ENCODE measurements at places on chromosomes 12 and 14.
A peak's percentile ranks its signal among the peaks of the same experiment; 100 is the strongest.

GRCh38 chr12:6923851-6924250, 3.9 kb upstream of the ATN1 start:
- no peak for DNase-seq

DNA sequence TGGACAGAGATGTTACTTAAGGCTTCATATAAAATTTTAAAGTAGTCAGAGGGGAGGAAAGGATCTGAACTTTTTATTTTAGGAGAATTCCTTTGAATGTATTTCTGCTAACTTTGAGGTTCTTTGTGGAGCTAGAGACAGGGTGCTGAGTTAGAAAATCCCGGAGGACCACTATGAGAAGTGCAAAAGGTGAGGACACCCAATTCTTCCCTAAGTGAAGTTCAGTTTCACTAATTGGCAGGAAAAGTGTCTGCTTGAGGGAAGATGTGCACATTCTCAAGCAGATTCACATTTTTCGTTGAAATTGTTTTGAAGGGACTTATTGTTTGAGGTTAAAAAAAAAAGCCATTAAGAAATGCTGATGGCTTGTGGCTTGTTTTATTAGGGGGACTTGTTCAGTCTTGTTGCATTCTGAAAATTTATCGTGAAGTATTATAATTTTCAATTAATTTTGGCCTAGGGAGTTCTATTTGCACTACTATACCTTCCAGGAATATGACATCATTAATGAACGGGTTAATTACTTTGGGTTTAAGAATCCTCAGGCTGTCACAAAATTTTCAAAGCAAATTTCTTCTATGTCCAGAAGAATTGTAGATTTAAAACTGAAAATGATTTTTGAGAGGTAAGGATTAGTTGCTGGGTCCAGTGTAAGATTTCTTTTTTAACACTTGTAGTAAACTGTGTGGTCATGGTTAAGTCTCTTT, 1.8 kb downstream of the PCNX1 start:
- DNase-seq = no peak

- DNase-seq = no peak
Measured at GRCh38 chr14:35807131-35807961, 1.7 kb downstream of the RALGAPA1 start.

GRCh38 chr14:92568621-92569479, 55.3 kb downstream of the RIN3 start:
- no peak for DNase-seq

DNA sequence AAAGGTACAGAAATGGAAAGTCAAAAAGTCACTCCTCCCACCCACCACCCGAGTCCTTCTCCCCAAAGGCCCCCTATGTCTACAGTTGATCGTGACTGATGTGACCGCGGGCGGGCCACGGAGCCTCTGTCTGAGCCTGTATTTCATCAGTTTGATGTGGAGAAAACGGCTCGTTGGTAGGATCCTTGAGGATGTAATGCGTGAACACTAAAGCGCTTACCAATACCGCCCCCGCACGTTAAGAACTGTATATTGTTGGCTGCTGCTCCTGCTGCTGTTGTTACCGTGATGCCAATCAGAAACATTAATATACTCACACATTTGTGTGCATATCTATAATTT, 24.6 kb upstream of the UBC start:
- peak; percentile 90 for DNase-seq

DNA sequence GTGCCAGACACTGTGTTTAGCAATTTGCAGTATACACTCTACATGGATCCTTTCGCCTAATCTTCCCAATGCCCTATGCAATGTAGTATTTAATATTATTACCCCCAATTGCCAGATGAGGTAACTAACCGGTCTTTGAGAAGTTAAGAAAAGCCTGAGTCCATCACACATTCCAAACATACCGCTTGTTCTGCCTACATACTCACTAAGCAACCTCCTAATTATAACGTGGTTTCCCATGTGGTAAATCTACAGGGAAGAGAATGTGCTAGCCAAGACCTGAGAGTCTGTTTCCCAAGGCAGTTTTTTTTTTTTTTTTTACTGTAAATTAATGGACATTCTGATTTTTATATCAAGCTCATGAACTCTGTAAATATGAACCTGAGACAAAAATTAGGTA, 37.2 kb downstream of the ATP2B1 start:
- DNase-seq = peak; percentile 91

All from fibroblast of skin of right quadriceps (primary cell).